ENCODE measurements at places on chromosomes 7 and 10. TPM values are rescaled to one million over a fixed set of nuclear protein-coding genes. Genes with fewer than 3 reads are reported as not detected.
A peak's percentile ranks its signal among the peaks of the same experiment; 100 is the strongest.

- no peak for DNase-seq
Observed at GRCh38 chr10:108817135-108817534, 1106.2 kb downstream of the XPNPEP1 start.

DNA sequence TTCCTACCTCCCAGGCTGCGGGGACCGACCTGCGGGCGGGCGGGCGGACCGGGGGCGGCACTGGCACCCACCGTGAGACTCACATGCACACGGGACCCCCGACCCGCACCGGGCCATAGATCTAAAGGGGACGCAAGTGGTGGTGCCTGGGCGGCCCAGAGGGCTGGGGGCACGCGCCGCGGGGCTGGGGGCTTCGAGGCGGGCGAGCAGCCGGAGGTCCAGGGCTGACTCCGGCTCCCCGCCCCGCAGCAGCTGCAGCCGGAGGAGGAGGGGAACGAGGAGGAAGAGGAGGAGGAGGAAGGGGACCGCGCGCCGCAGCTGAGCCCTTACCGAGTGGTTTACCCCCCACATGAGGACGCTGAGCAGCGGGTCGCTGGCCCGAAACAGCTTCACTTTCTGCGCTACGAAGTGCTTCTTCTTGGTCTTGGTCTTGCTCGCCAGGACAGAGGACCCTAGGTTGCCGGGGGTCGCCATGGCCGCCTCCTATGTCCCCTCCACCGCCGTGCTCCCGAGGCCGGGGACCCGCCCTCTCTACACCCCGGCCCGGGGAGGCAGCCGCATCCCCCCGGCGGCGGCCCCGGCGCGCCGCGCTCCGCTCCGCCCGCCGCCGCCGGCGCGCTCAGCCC is 412 bp downstream of the PIP4K2A start:
- no peak for DNase-seq

DNA sequence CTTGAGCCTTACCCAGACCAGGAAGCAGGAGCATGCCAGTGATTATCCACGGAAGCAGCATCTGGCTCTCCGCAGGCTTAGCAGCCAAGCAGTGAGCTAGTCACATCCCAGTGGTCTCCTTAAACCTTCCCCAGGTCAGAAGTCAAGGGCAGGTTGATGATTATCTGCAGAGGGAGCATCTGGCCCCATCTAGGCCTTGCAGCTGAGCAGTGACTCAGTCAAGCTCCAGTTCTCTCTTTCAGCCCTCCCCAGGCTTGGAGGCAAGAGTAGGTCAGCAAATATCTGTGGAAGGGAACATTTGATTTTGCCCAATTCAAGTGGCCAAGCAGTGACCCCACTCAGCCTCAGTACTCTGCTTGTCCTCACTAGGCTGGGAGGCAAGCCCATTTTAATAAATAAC is 61.6 kb downstream of the ANKRD7 start:
- DNase-seq, result no peak

GRCh38 chr10:86535132-86535882 is 13.7 kb upstream of the WAPL start:
- DNase-seq, result peak; percentile 74

- DNase-seq, result no peak
Observed at GRCh38 chr10:95770084-95770720, 14.2 kb downstream of the ENTPD1 start.

- no peak for DNase-seq
Observed at GRCh38 chr7:93592588-93593266, 18.2 kb upstream of the CALCR start.

GRCh38 chr10:132604686-132605085 is 67.1 kb downstream of the INPP5A start:
- DNase-seq, result no peak

DNA sequence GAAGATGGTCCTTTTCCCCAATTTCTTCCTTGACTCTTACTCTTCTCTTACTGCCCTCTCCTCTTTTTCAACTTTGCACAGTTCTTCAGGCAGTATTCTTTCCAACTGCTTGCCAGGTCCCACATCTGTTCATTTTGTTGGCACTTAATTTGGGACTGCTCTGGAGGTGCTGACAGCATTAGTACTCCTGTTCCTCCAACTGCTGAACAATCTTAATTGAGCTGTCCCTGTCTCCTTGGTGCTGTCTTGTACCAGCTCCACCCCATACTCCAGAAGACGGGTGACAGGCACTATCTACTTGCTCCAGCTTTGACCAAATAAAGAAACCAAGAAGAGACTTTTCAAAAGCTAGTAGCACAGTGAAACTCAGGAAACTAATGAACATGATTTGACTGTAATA is 160.0 kb downstream of the PDE1C start:
- no peak for DNase-seq

GRCh38 chr7:30434140-30434799 is 44.3 kb downstream of the NOD1 start:
- DNase-seq, result no peak

DNA sequence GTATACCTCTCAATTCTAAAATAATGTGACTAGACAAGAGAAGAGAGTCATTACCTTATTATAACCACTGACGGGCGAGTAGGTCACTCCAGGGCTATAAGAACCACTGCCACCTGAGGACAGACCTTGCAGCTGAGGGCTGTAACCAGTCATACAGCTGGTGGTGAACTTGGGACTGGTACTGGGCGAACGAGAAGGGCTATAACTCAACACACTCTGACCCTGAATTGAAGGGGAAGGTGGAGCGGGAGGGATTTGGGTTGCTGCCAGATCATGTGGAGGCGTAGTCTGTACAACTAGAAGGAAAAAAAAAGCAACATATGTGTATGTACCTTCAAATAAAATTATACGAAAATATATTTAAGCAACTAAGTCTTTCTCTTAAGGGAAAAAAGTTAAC is 3.4 kb downstream of the TMEM209 start:
- no peak for DNase-seq

DNA sequence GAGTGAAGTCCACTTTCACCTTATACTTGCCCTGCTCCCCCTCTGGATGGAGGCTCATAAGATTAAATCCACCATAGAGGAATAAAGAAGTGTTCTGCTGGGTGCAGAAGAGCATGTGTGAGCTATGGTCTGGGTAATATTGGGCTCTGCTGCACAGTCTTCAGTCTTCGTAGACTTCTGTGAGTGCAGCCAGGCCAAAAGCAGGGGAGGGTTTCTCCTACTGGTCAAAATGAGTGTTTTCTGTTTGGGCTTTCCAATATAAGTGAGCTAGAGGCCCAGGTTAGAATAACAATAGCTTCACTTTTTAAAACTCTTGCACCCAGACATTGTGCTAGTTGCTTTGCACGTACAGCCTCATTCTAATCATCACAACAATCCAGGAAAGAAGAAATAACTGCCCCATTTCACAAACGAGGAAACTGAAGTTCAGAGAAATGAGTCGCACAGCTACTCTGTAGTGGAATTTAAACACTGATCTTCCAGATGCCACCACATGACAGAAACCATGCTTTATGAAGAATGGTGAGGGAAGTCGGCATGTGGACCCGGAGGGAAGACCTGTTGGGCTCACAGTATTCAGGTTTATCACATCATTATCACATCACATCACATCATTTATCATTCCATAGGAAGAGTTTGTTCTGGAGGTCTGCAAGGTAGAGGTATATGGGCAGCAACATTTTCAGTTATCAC is 23.8 kb upstream of the MSMB start:
- no peak for DNase-seq

- DNase-seq, result no peak
Observed at GRCh38 chr7:28505867-28506266, 93.5 kb downstream of the CREB5 start.

DNA sequence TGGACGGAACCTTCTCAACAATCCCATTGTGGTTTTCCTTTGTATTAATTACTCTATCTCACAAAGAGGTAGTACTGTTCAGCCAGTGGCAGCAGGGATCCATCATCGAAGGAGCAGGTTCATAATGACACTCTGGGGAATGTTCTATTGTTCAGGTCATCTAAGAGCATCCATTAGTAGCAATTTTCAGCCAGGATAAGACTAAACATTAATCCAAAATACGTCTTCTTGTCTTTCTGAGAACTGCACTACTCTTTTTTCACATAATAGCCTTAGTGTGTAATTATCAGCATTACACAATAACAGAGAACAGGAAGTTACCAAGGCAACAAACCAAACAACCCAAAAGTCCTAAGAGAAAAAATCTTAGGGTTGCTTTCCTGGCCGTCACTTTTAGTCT is 259.5 kb upstream of the VWC2 start:
- DNase-seq, result no peak

DNA sequence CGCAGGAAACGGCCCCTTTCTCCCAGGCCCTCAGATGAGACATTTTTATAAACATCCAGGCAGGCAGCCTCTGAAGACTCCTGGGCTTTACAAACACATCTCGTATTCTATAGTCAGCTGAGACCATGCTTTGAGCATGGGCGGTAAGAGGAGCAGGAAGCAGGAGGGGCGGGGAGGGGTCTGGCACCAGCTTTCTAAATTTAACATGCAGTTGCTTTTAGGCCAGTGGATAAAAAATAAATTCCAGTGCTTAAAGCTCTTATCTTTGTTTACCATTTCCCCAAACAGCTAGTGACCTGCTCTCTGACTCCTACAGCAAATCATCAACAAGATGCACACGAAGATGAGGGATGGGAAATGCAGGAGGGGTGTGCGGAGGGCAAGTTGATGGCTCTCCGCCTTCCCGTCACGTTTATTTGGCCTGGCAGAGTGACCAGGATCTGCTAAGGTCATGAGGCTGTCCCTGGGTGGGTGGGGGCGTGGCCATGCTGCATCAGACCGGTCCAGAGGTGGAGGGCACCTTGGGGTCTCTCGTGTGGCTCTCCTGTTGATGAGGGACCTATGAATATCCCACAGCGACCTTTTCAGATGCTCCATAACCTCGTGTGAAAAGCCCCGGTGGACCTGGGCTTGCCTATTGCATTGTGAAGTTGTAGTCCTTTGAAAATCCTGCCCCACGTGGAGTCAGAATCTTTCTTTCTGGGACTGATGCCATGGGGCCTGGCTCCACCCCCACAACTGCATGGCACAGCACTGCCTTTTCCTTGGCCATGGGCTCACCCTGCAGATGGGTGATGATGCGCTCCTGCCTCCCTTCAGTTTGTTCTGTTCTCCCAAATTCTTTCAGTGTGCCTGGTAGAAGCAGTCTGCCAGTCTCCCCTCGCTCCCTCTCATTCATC is 67.5 kb downstream of the PARP12 start:
- no peak for DNase-seq

- no peak for DNase-seq
Observed at GRCh38 chr7:98935811-98936210, 57.5 kb downstream of the TRRAP start.

DNA sequence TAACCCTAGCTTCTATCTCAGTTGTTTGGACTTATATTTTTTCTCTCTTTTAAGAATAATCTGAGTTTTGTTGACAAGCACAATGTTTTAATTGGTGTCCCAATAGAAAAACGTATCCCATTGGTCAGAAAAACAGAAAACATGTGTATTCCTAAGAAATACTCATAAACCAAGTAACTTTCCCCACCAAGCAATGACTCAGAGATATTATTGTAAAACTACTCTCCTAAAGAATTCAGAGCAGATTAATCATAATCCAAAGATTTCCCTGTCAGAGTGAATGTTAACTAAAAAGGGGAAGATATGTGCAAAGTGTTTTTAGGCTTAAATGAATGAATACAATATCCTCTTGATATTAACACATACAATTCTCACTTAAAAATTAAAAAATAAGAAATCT is 29.4 kb upstream of the MBL2 start:
- DNase-seq, result no peak

DNA sequence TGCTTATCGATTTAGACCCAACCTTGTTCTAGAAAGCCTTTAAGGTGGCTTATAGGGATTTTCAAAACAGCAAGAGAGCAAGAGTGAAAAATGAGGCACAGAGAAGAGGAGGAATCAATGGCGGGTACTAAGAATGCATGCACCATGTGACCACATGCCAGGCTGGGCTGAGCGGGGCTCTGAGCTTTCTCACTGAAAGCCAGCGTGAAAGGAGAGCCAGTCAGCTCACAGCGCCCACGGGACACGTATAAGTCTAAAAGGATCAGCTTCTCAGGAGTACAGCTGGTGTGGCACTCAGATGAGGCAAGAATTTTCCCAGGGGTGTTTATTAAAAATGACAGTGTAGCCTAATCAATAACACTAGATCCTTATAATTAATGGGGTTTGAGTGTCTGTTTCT is 114.3 kb downstream of the SLIT1 start:
- DNase-seq, result no peak

- no peak for DNase-seq
Observed at GRCh38 chr10:78508955-78509748, 475.5 kb downstream of the RPS24 start.

DNA sequence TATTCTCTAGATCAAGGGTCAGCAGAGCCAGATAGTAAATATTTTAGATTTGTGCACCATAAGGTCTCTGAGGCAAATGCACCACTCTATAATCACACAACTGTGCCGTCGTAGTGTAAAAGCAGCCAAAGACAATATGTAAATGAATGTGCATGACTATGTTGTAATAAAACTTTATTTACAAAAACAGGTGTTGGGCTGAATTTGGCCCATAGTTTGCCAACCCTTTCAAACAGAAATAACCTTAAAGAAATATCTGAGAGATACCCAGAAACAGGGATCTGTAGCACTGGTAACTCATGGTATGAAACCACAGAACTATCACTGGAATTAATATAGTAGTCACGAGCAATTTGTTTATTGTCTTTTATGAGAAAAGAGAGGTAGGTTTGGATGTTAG is 86.0 kb downstream of the ARID5B start:
- DNase-seq, result no peak

- no peak for DNase-seq
Observed at GRCh38 chr7:83672157-83672556, 23.2 kb upstream of the SEMA3E start.

DNA sequence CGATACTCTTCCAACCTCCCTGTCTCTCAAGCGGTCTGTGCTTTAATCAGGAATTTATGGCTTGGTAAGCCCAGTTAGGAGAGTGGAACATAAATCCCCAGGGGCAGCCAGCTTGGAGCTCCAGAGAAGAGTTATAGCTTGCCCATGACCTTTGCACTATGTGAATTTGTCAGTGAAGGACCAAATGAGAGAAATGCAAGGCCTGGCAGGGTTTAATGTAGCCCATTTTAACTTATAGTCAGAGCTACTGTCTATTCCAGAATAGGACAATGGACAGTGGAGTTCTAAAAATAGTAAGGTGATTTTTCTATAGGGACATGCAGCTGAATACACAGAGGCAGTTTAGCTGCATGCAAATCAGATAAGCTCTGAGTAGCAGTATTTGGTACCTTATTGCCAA is 142.6 kb upstream of the CAV2 start:
- no peak for DNase-seq

GRCh38 chr10:8614054-8614565 is 559.6 kb downstream of the GATA3 start:
- DNase-seq, result no peak

The TLX1 gene
- total RNA-seq, result not detected

The OR9A2 gene
- total RNA-seq, result not detected

The SKIDA1 gene
- 2.1 TPM for total RNA-seq

The ACTL6B gene
- total RNA-seq, result not detected

The OR2A7 gene
- 0.94 TPM for total RNA-seq

The POM121C gene
- total RNA-seq, result 21.9 TPM

The SMKR1 gene
- total RNA-seq, result not detected

The GRID2IP gene
- 0.28 TPM for total RNA-seq

The CLDN15 gene
- 50.2 TPM for total RNA-seq

The STOX1 gene
- total RNA-seq, result 0.26 TPM

The PNLIPRP3 gene
- not detected for total RNA-seq

The FANK1 gene
- 0.67 TPM for total RNA-seq

The IKZF1 gene
- total RNA-seq, result 1.7 TPM

The SPACDR gene
- not detected for total RNA-seq

The MKI67 gene
- total RNA-seq, result 4.0 TPM

The PLA2G12B gene
- 0.90 TPM for total RNA-seq

Measured in right atrium auricular region (tissue), 2 donors.